ENCODE measurements at places on chromosomes 16 and 17.

DNA sequence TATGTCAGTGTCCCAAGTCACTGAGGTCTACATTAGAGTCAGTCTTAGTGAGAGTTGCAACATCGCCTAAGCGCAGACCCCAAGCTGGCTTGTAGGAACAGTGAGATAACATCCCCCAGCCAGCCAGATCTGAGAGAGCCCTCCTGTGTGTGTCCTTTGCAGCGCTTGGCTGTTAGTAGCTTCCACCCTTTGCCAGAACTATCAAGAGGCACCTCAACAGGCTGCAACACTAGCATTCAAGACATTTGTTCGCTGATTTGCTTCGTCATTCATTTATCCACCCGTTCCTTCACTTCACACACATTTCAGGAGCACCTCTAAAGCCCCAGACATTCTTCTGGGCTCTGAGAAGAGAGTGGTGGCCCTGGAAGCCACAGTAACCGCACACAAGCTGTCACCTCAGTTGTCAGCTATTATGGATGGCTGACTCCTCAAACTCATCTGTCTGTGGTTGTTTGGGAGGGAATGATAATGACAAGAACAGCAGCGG, 289.6 kb downstream of the WWOX start:
- DNase-seq = no peak

DNA sequence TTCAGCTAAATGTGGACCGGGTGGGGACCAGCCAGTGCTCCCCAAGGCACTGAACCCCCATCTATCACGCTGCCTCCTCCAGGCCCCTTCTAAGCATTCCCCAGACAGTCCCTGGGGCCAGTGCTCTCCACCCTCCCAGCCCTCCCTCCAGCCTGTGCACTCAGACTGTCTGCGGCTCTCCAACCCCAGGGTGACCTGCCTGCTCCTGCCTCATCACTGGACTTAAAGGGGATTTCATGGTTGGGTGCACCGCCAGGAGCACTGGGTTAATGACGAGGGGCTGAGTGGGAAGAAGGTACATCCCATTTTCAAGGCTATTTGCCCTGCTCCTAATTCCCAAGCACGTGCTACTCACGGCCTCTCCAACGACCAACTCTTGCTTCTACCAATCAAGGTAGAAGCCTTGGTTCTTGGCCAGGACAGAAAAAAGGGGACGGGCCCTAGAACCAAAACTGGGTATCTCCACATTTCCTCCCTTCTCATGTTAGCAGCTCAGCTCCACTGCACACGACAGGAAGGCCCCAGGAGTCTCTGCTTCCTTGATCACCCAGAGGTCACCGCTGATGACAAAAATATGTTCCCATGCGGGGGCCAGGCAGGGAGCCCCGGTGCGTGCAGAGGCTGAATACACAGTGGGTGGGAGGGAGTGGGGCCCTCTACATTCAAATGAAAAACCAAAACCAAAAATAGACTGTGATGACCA, 3.5 kb upstream of the ABR start:
- DNase-seq = no peak

GRCh38 chr16:12535535-12536411, 267.9 kb downstream of the CPPED1 start:
- DNase-seq = no peak

- peak; percentile 90 for DNase-seq
These were observed at the start of gene TLK2 for GRCh38 chr17:62478424-62478879. TSS of gene TLK2 (plus strand) at chr17:62478825. CDS start at chr17:62481126, 2,301 bp downstream.

DNA sequence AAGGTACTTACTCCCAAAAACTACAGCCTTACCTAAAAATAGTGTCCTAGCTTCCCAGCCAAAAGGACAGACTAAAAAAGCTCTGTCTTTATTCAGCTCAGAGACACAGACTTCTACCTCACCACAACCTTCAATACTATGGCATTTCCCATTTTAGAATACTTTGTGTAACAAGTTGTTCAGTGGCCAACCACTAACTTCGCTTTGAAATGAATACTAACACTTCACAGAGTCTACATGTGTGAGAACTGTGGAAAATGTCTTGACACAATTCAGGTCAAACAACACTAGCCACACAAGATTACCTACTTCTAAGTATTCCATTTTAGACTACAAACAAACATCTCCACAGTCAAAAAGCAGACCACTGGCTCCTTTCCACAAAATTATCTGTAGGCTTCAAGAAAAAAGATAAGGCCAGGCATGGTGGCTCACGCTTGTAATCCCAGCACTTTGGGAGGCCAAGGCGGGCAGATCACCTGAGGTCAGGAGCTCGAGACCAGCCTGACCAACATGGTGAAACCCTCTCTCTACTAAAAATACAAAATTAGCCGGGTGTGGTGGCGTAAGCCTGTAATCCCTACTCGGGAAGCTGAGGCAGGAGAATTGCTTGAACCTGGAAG, 3.2 kb downstream of the HELZ start:
- no peak for DNase-seq

DNA sequence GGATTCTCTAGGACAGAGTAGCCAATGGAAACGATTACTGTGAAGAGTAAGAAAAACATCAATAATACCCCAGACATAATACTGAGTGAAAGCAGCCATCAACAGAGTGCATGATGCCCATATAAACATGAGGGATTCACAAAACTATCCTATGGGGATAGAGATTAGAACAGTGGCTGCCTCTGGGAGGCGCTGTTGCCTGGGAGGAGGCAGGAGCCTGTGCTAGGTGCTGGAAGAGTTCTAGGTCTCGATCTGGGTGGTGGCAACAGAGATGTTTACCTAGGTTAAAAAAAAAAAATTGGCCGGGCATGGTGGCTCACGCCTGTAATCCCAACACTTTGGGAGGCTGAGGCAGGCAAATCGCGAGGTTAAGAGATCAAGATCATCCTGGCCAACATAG, 7.9 kb downstream of the FA2H start:
- no peak for DNase-seq

GRCh38 chr16:11806721-11807120, 9.7 kb upstream of the ZC3H7A start:
- peak; percentile 74 for DNase-seq

DNA sequence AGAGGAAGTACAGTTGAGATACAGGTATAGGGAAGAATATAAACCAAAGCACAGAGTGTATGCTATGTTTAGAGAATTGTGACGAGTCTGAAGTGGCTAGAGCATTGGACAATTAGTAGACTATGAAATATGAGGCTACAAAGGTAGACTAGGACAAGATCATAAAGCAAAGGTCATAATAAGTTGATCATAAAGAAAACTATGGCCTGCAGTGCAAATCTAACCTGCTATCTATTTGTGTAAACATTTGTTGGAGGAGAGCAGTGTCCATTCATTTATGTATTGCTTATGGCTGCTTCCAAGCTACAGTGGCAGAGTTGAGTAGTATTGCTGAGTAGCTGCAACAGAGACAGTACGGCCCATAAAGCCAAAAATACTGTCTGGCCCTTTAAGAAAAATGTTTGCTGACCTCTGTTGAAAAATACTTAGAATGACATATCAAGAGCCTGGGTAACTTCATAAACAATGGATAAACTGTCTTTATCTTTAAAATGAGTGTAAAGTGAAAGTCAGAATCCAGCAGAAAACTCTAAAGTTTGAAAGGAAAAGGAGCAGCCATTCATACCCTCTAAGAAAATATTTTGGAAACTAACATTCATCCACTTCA, 14.5 kb upstream of the OR1E2 start:
- peak; percentile 3 for DNase-seq

GRCh38 chr17:68125111-68125870, 89.8 kb downstream of the KPNA2 start:
- DNase-seq = no peak

DNA sequence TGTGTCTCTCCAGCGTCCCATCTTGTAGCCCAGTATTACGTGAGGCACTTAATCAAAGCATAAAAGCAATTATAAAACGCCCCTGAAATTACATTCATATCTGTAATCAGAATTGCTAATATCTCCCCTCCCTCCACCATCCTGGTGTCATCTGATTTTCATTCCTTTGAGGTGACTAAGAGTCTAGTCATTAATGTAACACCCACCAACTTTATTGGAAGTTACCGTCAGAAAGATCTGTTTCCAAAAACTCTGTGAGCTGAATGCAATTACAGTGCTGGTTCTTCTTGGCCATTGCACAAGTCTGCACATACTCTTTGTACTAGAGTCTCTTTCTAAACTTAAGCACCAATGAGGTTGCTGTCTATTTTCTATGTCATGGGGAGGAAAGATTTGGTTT, 12.5 kb upstream of the MAF start:
- DNase-seq = no peak

GRCh38 chr16:64132759-64133361, 989.0 kb downstream of the CDH11 start:
- DNase-seq = no peak

DNA sequence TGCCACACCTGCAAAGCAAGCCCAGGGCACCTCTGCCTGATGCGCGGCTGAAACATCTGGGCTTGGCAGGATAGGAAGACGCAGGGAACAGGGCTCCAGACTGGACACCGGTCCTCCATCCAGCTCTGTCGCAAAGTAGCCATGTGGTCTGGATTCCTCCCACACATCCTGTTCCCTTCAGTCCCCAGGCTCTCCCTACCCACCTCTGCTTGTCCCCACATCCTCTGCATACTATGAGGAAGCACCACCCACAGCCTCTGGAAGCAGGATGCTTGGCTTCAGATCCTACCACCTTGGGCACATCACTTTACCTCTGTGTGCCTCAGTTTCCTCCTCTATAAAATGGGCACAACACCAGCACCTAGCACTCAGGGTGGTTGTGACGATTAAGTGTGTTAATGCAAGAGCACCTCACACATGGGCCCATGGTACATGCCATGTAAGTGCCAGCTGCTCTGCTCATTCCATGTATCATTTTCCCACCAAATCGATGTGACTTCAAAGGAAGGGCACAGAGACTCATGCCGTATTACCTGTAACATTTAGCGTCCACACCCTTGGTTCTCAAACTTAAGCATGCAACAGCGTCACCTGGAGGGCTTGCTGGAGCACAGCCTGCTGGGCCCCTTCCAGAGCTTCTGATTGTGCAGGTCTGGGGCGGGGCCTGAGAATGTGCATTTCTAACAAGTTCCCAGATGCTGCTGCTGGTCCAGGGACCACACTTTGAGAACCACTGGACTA, 138.6 kb upstream of the SDK2 start:
- DNase-seq = no peak

GRCh38 chr17:5703736-5704135, 119.4 kb upstream of the NLRP1 start:
- no peak for DNase-seq

DNA sequence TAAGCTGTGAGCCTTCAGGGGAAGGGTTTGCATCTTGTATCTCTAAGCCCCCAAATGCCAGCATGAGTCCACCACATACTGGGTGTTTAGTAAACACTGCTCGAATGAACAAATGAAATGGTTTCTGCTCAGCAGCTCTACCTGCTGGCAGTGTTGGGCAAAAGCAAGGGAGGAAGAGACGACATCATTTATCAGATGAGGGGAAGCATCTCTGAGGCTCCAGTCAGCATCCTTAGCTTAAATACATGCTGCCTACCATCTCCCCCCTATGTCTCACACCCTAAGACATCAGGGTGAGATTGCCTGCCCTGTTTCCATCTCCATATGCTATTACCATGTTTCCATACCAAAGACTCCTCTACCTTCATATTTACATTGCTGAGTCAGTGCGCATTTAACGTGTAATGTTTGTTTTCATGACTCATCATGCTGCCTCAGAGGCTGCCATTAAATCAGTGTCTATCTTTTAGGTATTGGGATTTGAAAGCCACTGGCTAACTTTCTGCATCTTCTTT, 379.8 kb downstream of the UTP18 start:
- DNase-seq = no peak

DNA sequence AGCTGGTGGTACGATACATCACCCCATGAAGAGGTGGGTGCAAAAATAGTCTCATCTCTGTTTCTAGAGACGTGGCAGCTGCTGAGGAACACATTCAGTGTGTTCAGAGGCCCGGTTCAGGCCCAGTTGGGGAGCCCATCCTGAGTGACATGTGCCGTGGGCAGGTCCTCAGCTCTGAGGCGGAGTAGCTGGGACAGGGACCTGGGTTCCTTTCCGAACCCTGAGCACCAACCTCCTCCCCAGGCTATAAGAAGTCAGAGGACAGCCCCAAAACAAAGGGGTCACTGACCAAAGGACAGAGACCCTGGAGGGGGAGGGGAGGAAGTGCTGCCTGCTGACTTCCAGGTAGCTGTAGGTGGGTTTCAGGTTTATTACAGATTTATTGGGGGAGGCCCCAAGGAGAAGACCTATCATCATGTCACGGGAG, 5.1 kb downstream of the LDHD start:
- no peak for DNase-seq

GRCh38 chr17:46881015-46881414, 29.6 kb downstream of the WNT9B start:
- no peak for DNase-seq

DNA sequence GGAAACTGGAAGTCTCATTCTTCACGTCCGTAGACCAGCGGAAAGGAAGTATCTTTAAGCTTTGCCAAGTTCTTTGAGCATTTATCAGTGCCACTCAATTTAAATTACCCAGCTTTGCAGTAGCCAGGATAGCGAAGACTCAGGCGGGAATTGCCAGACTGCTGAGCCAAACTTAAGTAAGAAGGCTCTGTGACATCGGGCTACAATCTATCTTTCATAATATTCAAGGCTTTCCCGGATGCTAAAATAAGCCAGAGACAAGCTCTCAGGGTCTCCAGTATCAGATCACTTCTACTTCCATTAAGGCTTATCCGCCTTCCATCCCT, 436 bp upstream of the BRIP1 start:
- no peak for DNase-seq

DNA sequence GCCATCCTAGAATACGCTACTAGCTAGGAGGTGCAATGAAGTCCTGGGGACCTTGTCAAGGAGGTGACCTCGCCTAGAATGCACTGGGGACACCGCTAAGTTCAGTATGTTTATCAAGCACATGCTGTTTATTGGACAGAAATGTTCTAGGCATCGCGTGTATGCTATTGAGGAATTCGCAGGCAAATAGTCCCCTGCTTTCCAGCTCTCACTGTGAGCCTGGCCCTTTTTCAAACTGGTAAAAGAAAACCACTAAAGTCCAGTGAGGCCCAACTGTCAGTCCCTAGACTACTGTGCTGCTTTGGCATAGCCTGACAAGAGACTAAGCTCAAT, 1.2 kb upstream of the FAM222B start:
- DNase-seq = no peak

DNA sequence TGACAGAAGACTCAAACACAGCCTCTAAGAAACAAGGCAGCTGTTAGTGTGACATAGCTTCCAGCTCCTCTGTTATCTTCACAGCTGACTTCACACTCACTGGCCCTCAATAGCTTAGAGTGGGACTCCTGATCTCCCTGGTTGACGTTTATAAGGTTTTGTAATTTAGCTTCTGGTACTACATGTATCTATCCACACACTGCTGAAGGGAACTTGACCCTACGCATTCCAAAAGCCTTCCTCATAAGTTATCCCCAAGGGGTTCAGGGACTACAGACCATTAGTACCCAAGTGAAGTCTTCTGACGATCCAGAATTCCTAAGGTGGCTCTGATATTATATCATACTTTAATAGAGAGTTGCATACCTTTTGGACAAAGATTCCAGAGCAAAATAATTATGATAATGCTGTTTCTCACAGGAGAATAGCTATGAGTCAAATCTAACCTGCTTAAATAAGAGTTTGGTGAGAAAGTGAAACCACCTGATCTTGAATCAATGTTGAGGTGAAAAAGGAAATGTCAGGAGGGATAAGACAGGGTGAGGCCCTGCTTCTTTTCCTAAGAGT, 14.5 kb downstream of the ACACA start:
- DNase-seq = peak; percentile 92

- no peak for DNase-seq
These were observed 67.6 kb downstream of the TBC1D16 start for GRCh38 chr17:79968116-79968515.
